ENCODE measurements at places on chromosomes 2 and 18.

GRCh38 chr2:120629241-120629895 lies 106.3 kb upstream of the GLI2 start:
- no peak for DNase-seq

- no peak for DNase-seq
Observed at GRCh38 chr18:13885009-13885408, 30.3 kb downstream of the MC2R start.

DNA sequence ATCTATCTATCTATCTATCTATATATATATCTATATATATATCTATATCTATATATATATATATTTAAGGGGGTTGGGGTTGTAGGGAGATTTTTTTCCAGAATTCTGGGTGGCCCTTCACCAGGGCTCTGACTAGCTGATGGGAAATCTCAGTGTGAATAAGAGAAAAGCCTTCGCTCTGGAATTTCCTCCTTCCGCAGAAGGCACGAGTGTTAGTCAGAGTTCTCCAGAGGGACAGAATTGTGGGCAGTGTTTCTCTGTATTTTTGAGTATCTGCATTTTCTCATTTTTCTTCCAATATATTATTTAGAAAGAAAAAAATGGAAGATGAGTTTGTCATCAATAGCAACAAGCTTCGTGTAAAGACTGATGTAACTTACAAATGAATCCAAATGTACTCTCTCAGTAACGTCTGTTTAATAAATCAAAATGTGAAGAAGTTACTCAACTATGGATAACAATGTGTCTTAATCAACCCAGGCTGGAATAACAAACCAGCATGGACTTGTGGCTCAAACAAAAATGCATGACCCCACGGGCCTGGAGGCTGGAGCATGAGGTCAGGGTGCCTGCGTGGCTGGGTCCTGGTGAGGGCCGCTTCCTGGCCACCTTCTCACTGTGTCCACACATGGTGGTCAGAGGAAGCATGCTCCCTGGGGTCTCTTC lies 10.6 kb upstream of the SNTG2 start:
- no peak for DNase-seq

- no peak for DNase-seq
Observed at GRCh38 chr18:22001912-22002487, 167.4 kb upstream of the GATA6 start.

- DNase-seq = no peak
Observed at GRCh38 chr2:88657131-88657530, 29.9 kb upstream of the EIF2AK3 start.

GRCh38 chr18:73199151-73199550 lies 331.4 kb upstream of the NETO1 start:
- no peak for DNase-seq

DNA sequence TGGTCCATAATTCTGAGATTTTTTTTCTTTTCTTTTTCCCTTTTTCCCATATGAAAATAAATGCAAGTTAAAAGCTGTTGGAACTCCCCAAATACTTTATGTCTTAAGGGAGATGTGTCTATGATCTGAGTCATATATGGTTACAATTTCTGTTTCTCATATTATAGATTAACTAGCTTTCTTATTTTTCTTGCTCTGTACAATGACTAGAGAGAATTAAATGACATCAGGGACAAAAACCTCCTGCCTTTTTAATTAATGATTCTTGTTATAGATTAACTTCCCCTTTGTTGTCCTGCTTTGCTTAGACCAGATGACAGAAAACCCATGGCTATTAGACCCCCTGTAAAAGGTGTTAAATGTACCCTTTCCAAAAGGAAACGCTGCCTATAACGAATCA lies 643.9 kb upstream of the NXPH2 start:
- DNase-seq = no peak

DNA sequence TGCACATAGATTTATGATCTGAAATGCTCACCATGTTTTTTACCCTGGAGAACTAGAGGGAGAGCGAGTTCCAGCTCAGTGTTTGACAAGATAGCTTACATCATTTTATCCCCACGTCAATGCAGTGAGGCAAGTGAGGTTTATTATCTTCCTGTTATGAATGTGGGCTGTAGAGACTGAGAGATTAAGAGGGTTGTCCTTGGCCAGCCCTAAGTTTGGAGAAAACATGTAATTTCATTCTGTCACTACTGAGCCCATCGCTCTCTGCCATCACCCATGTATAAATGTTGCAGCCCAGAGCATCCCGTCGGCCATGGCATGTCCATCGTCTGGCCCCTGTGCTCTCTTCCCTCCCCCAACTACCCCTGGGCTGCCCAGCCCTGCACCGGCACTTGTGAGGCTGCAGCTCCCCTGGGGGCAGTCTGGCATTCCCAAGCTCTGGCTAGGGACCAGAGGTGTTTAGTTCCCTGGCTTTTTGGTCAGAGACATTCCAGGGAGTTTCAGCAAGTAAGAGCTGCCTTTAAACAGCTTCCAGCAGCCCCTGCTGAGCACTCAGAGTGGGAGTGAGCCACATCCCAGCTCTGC lies 136.7 kb downstream of the ANTXR1 start:
- DNase-seq = no peak

DNA sequence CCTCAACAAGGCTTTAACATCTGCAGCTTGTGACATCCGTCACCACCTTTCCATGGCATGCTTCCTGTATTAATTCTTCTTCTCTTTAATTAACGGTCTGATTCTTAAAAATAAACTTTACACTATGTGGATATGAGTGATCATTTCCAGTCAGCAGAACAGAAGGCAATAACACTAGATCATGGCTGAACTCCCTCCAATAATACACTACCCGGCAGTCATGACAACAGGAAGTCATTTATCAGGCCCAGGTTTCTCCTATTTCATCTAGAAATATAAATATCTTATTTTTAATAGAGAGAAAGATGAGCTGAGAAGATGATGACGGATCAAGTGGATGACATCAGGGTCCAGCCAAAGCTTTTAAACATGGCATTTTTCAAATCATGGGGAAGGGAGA lies 792.2 kb downstream of the SLC4A3 start:
- no peak for DNase-seq

DNA sequence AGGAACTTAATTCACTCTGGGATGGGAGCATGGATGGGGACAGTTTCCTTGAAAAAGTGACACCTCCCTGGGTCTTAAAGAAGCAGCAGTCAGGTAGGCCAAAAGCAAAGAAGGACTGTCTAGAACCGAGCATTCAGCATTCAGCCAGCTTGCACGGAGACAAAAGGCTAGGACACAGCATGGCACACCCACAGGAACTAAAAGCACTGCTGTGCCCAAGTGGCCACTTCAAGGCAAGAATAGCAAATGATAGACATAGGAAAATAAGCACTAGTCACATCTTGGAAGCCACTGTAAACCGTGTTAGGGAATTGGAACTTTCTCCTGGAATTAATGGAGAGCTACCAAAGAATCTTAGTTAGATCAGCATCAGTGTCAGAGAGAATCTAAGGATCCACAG lies 47.0 kb downstream of the LRP2 start:
- DNase-seq = no peak

DNA sequence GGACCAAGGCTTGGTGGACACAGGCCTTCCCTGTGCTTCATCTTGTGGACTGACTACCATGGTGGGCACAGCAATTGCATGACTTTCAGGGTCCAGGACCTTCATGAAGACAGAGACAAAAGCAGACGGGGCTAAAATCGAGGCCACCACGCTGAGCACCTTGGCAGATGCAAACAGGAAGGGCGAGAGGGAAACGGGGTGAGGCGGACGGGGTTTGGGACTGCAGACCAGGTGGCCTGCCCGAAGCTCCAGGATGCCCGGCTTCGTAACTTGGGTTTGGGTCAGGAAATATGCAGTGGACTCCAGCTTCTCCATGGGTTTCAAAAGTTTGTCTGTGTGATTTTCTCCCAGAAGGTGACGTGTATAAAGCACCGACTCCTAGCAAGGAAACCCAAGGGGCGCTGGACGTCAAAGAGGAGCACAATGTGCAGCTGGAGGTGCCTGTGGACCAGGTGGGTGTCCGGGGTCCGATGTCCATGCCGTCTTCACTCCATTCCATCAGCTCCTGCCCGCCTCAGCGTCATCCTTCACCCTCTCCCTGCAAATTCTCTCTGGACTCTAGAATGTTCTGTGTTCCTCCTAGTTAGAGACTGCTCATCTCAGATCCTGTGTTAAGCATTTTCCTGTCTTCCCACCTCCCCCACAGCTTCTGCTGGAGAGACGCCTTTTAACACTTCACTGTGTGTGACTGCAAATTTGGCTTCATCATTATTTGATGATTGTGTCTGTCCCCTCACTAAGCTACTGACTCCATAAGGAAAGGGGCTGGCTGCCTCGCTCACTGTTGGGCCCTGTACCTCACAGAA lies 65.8 kb downstream of the DCDC2C start:
- DNase-seq = no peak

- no peak for DNase-seq
Observed at GRCh38 chr2:119545754-119546446, 1.7 kb downstream of the CFAP221 start.

DNA sequence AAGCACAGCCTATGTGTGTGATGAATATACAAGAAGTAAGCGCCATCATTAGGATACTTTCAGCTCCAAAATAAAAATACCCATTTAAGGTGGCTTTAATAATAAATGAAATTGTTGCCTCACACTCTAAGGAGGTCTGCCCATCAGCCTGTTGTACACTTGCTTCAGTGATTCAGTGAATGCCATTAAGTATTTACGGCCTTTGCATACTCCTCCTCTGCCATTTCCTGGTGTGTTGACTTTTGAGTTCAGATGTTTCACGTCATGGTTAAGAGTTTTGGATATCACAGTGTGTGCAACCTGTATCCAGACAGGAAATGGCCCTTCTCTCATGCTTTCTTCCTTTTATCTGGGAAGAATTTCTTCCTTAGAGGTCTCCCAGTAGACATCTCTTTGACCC lies 38.6 kb upstream of the SNORC start:
- no peak for DNase-seq

GRCh38 chr2:136068581-136069227 lies 49.2 kb downstream of the CXCR4 start:
- DNase-seq = no peak

DNA sequence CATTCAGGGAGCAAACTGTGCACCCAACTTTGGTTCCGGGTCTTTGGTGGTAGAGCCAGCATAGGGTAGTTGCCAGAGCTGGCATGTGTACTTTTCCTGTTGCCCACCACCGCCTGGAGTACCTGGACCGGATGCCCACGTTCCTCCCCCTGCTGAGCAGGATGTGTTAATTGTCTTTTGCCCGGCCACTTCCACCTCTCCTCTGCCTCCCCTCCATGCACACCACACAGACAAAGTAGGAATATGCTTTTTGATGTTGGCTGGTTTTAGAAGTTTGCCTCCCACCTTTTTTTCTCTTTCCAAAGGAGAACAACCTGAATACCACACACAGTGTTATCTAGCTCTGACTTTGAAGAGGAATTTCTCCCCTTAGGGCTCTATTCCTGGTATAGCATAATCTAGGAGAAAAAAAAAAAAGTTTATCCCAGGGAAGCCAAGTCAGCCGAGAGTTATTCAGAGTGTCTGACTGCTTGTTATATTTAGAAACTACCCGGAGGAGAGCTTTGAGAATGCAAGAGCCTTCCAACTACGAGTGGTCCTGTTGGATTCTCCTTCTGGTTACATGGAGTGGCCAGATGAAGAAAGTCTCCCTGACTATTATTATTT lies 111.9 kb downstream of the SETBP1 start:
- no peak for DNase-seq

GRCh38 chr2:96089356-96090195 lies 26.8 kb downstream of the ADRA2B start:
- DNase-seq = no peak

DNA sequence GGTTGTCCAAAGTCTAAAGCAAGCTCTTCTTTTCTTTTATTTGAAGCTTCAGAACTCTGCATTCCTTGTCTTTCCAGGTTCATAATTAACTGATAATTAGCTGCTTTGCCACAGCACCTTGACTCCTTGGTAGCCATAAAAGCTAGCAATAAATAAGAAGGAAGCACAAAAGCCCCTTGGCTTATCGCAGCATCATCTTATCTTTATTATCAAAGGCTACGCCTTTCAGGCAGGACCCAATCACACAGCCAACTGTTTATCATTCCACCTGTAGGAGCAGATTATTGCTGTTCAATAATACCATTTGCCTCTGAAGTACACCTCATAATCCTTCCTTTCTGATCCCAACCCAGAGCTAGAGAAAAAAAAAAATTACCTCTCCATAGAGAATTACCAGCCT lies 489.2 kb downstream of the SATB2 start:
- no peak for DNase-seq

DNA sequence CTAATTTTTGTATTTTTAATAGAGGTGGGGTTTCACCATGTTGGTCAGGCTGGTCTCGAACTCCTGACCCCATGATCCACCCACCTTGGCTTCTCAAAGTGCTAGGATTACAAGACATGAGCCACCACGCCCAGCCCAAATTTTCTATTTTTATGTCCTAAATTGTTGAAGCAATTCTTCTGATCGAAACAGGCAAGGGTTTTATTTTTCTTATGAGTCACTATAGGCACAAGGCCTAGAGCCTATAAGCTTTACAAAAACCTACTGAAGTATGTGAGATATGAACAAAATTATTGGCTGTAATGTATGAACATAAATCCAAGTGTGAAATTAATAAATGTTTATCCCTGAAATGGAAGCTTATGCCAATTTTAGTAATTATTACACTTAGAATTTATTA lies 464.2 kb upstream of the NRP2 start:
- no peak for DNase-seq

GRCh38 chr2:70935468-70936164 lies at the start of gene ATP6V1B1:
TSS of gene ATP6V1B1 (plus strand) at chr2:70935900. CDS start at chr2:70935955, 55 bp downstream.
- no peak for DNase-seq

- DNase-seq = no peak
Observed at GRCh38 chr2:238916875-238917590, 69.1 kb downstream of the TWIST2 start.

- DNase-seq = no peak
Observed at GRCh38 chr2:18649502-18650135, 60.2 kb upstream of the NT5C1B start.

- no peak for DNase-seq
Observed at GRCh38 chr18:49584394-49584793, 22.5 kb downstream of the LIPG start.

DNA sequence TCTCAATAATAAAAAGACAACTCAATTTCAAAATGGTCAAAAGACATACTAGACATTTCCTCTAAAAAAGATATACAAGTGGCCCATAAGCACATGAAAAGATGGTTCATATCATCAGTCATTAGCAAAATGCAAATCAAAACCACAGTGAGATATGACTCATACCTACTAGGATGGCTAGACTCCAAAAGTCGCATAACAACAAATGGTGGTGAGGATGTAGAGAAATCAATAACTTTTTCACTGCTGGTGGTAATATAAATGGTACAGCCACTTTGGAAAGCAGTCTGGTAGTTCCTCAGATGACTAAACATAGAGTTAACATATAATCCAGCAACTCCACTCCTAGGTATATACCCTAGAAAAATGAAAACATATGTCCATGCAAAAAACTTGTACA lies 242.3 kb upstream of the NOL4 start:
- no peak for DNase-seq

DNA sequence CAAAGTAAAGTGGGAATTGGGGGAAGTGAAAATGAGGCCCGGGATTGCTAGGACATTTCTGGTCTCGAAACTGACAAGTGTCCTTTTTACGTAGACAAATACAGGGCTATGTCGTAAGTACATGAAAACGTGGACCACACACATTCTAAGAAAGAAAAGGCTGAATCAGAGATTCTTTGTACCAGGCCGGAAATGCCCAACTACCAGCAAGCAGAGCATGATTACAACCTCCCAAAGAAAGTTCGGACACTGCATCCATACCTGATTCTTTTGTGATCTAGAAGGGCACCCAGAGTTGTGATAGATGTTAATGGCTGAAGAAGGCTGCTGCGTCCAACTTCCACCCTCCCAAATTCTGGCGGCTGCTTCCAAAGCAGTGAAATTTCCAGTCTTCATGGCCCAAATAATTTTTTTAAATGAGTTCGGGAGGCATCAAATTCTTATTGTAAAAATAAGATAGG lies 1.7 kb downstream of the RBMS1 start:
- no peak for DNase-seq

- no peak for DNase-seq
Observed at GRCh38 chr18:28043631-28044030, 133.3 kb downstream of the CDH2 start.

Data from stimulated activated CD4-positive, alpha-beta T cell treated with anti-CD3 and anti-CD28 coated beads, Interleukin-15, amount 100 ng/mL, for 1 hour (primary cell).